ENCODE measurements at places on chromosomes 5 and 9.

GRCh38 chr9:126443144-126443543 lies 116.5 kb downstream of the MVB12B start:
- no peak for DNase-seq

- no peak for DNase-seq
These were observed 119.7 kb upstream of the CCDC152 start for GRCh38 chr5:42636946-42637345.

DNA sequence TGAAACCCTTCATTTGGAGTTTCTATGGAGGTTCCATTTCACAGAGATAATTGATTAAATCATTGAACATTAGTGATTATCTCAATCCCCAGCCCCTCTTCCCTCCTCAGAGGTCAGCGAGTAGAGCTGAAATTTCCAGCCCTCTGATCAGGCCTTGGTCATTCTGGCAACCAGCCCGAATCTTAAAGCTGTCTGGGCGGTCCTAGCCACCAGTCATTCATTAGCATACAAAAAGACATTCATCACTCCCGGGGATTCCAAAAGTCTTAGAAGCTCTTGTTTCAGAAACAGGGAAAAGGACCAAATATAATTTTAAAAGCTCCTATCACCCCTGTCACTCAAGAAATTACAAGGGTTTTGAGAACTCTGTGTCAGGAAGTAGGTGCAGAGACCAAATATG lies 41.3 kb downstream of the ZNF474 start:
- DNase-seq, result no peak

DNA sequence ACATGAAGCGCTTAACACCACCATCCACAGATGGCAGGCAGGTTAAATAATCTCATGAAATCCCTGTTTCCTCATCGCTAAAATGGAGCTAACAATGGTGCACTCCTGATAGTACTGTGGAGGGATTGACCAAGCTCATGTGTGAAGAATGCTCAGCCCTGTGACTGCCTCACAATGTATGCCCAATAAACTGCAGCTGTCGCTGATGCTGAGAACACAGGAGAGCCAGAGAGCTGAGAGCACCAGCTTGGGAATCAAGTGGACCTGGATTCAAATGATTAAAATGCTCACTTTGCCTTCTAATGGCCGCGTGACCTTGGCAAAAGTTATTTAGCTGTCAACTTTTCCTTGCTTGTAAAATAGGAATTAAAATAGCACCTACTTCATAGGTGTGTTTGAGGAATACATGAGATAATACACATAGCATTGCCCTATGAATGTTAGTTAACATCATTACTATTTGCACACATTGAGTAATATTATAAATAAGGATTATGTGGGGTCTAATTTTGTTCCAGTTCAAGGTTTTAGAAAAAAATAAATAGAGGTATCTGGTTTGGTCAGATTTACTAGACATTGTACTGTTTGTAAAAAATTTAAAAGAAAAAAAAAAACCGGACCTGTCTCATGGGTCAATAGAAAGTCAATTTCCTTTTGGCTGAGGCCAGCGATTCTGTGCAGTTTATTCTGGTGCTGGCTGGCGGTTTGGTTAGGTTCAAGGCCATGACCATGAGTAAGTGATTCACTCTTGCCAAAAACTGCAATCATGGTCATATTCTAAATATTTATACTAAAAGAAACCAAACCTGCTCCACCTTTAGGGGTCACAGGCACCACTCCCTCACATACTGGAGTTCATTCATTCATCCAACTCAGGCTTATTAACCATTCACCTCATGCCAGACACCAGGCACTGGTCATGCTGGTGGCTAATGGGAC lies 101.3 kb downstream of the SH3TC2 start:
- no peak for DNase-seq

DNA sequence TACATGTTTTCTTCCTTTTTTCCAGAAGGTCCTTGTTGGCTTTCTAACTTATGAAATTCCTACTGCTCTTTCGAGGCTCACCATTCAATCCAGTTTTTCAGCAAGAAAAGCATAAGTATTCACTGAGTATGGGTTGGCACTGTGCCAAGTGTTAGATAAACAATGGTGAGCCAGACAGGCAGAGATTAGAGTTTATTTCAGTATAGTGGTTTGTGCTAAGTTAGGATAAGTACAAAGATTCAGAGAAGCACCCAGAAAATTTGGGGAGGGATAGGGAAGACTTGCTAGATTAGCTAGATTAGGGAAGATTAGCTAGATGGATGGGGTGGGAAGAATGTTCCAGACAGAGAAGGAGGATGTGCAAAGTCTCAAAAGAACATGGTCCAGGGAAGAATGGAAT lies 122.9 kb downstream of the OXCT1 start:
- DNase-seq, result no peak

DNA sequence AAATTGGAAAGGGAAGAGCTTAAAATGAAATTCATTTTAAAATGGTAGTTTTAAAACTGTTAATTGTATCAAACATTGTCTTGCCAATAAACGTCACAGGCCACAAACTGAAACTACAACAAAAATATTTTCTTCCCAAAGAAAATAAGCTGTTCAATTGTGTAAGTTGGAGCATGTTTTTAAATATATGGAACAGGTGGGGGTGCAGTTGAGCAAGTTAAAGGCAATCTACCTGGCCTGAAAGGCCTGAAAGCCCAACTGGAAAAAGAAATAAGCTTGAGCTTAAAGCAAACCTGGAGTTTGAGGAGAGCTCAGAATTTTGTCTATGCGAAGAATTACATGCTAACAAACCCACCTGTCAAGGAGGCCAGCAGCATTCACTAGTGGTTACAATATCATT lies 439.5 kb downstream of the ACTL7B start:
- no peak for DNase-seq

DNA sequence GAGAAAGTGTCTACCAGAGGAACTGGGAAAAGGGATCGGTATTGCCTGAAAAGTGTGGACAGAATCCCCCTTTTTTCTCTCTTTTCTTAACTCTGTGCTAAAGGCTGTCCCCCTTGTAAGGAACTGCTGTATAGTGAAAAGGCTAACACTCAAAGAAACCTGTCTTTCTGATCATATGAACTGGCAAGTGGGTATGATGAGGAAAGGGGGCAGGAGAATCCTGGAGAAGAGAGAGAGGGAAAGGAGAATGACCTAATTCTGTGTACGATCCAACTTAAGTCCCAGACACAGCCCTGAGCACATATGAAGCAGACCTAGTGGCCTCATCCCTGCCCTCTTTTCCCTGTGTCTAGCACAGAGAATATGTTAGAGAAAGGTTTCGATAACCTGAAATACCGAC lies 967 bp downstream of the ANKRD31 start:
- no peak for DNase-seq

All from GM03348 (cell line).